EL (cell line): ENCODE measurements at places on chromosomes 1 and 21.

DNA sequence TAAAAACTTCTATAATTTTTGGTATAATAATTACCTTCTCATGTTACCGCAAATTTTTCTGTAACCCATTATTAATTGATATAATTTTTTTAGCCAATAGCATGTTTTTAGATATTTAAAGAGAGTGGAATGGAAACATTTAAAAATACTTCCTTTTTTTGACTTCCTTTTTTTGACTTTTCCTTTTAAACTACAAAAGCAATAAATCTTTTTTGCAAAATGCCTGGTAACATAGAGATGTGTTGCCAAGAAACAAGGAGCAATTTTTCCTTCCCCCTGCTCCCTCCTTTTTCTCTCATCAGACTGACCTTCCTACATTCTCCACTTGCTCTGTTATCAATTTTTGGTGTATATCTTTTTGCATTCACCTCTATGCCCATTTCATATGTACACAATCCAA lies 666.2 kb downstream of the ADGRL2 start:
- no peak for DNase-seq

GRCh38 chr1:39852876-39853275 lies 30.4 kb downstream of the TRIT1 start:
- DNase-seq: no peak

GRCh38 chr1:211939876-211940468 lies 95.4 kb downstream of the INTS7 start:
- no peak for DNase-seq

DNA sequence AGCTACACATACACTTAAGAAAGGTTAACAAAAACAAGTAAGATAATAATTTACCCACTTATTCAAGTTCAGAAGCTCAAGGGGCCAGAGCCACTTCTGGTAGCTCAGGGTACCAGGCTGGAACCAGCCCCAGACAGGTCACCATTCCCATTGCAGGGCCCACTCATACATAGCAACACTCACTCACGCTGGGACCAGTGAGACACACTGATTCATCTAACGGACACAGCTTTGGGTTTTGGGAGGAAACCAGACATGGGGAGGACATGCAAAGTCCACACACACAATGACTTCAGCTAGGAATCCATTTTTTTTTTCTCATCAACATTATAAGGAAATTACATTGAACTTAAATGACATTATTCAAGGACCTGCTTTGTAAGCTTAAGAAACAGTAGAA lies 169.1 kb downstream of the ZC3H11B start:
- DNase-seq: peak; percentile 32

- peak; percentile 45 for DNase-seq
Observed at GRCh38 chr1:109650609-109651008, 5.3 kb upstream of the GSTM4 start.
